ENCODE measurements at places on chromosomes 16 and 17.

- DNase-seq: no peak
These were observed 76.0 kb upstream of the RBBP6 start for GRCh38 chr16:24463196-24463945.

GRCh38 chr16:57406881-57407280 lies 2.3 kb downstream of the CCL17 start:
- DNase-seq: no peak

DNA sequence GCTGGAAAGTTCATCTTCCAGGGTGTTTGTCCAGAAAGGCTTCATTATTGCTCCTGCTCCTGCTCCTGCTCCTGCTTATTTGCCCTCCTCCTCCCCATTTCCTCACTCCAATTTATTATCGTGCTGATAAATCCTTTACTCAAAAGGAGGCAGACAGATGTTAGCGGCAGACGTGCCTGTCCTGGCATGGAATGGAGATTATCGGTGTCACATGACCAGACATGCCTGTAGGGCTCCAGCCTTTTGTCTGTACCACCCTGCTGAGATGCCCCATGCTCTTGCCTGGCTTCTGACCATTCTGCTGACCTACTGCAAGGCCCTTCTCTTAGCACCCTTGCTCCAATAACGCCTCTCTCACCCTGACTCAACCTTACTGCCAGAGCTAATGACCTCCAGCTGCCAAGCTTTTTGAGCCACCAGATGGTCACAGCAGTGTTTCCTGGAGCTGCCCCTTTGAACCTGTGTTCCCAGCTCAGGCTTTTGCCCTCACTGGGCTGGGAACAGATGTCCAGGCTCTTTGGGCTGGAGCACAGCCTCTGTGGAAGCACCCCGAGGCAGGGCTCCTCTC lies 12.8 kb downstream of the DNAH9 start:
- no peak for DNase-seq

DNA sequence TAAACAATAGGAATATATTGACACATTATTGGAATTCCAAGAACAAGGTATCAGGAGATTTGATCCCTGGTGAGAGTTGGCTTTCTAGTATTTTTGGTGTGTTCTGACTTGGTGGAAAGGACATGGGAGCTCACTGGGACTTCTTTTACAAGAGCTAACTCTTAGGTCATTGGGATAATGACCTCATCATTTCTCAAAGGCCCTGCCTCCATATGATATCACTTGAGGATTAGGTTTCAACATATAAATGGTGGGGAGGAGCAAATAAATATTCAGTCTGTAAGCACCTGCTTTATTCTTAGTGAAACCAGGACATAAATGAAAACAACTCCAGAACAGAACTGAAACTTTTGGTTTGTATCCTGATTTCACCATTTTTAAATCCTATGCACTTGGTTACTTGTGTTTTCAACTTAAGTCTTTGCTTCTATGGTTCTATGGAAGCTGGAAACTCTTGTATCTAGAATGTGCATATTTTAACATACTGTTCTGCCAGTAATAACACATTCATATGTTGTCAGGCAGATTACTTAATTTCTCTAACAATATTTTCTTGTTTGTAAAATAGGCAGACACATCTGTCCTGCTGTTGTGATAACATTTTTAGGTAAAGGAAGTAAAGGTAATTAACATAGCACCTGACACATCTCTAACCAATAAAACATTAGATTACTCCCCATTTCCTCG lies 1527.7 kb upstream of the CDH8 start:
- DNase-seq: no peak

DNA sequence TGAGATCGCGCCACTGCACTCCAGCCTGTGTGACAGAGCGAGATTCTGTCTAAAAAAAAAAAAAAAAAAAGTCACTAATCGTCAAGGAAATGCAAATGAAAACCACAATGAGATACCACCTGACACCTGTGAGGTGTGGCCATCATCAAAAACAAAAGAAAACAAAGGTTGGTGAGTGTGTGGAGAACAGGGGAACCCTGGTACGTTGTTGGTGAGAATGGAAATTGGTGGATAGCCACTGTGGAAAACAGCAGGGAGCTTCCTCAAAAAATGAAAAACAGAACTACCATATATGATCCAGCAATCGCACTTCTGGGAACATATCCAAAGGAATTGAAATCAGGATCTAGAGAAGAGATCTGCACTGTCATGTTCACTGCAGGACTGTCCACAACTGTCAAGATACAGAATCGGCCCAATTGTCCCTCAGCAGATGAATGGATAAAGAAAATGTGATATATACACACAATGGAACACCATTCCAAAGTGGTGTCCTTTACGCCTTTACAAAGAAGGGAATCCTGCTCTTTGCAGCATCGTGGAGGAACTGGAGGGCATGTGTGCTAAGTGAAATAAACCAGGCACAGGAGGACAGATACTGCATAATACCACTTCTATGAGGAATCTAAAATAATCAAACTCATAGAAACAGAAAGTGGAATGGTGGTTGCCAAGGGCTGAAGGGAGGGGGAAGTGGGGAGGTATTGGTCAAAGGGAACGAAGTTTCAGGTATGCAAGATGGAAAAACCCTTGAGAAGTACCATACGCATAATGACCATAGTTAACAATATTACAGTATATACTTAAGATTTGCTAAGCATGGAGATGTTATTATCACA lies 63.5 kb upstream of the PLCG2 start:
- no peak for DNase-seq

- DNase-seq: no peak
These were observed 366.7 kb downstream of the KCNJ2 start for GRCh38 chr17:70535986-70536385.

GRCh38 chr17:80029258-80029974 lies 6.3 kb downstream of the TBC1D16 start:
- peak; percentile 34 for DNase-seq

DNA sequence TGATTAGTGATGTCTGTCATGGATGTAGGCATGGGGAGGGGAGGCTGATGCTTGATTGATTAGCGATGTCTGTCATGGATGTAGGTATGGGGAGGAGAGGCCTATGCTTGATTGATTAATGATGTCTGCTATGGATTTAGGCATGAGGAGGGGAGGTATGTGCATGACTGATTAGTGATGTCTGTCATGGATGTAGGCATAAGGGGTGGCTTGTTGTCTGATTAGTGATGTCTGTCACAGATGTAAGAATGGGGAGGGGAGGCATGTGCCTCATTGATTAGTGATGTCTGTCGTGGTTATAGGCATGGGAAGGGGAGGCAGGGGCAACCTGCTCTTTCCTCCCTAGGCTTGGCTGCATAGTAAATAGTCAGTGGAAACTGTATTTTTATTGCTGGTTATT lies 409.4 kb downstream of the HAPSTR1 start:
- DNase-seq: no peak

DNA sequence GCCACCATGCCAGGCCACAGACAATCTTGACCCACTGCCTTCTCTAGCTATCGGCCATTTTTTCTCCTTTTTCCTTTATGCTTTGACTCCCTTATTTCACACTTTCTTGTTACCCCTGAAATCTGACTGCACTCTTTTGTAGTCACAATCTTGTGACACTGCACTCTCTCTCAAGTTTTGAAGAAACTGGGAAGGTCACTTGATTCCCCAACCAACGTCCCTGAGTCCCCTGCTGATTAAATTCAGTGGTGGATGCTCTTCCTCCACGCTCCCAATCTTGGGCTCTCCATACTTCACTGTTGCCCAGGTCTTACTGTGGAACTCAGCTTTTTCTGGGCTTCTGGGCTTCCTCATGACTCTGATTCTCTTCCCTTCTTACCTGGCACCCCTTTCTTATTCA lies 33.9 kb downstream of the PECAM1 start:
- no peak for DNase-seq

- no peak for DNase-seq
These were observed 16.2 kb upstream of the MTMR4 start for GRCh38 chr17:58530655-58531054.

DNA sequence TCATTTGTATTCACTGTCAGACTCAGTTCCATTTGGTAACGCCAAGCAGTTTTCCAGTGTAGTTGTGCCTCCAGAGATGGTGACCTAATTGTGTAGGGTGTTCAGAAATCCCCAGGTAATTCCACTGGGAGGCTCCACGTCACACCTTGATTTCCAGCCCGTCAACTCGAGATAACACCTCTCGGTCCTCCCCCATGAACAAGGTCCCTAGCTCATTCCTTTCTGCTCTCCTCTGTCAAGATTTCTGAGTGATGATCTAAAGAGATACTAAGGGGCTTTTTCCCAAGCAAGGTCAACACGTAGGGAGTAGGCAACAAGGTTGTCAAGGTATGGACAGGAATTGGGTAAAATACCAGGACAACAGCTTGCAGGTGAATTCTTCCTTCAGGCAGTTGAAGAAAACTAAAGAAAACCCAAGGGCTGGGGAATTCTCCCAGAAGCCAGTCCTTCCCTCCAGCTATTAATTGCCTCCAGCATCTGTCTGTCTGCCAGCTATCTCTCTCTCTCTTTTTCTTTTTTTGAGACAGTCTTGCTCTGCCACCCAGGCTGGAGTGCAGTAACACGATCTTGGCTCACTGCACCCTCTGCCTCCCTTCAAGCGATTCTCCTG lies 31.4 kb downstream of the GPRC5B start:
- DNase-seq: no peak

- no peak for DNase-seq
These were observed 4.8 kb downstream of the ATP2A3 start for GRCh38 chr17:3959295-3959899.

GRCh38 chr17:74082886-74083285 lies 120.6 kb upstream of the RPL38 start:
- DNase-seq: no peak

DNA sequence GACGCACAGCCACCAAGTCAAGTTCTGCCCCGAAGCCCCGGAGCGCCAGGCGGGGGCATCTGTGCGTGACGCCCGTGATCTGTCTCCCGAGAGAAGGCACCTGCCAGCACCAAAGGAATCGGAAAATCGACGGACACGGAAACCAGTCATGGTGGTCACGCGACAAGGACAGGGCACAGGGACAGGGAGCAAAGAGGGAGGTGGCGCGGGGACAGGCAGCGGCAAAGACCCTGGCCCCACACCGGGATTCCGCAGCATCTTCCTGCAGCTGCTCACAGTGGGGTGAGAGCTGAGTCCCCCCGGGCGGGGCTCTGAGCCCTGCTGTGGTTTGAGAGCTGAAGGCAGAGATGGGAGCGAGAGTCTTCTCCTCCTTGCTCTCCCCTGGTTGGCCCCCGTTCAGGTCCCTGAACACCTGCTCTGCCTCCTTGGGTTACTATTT lies 56.4 kb downstream of the ABR start:
- no peak for DNase-seq

DNA sequence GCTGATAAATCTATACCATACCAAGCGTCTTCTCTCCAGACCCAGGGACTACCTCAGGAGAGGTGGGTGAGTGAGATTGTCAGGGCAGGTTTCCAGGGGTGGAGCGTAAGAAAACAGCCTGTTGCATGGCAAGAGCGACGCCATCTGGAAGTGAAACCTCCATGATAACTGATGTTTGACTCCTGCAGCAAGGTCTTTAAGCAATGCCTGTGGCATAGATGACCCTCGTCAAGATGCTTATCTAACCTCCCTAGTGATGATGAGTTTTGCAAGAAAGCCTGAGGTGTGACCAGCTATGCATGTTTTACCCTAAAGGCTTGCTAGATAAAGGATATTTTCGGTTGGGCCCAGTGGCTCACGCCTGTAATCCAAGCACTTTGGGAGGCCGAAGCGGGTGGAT lies 71.6 kb downstream of the GSG1L start:
- no peak for DNase-seq

DNA sequence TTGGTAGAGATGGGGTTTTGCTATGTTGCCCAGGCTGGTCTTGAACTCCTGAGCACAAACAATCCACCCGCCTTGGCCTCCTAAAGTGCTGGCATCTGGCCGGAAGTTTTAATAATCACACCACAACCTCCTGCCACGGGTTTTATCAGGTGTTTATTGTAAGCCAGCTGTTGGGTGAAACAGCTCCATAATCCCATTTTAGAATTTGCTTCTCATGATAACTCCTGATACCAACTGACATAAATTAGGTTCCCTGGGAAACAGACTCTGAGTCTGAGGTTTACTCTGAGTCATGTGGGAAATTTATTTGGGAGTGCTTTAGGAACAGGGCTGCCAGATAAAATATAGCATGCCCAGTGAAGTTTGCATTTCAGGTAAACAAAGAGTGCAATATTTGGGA lies 122.6 kb upstream of the MED13 start:
- peak; percentile 18 for DNase-seq

DNA sequence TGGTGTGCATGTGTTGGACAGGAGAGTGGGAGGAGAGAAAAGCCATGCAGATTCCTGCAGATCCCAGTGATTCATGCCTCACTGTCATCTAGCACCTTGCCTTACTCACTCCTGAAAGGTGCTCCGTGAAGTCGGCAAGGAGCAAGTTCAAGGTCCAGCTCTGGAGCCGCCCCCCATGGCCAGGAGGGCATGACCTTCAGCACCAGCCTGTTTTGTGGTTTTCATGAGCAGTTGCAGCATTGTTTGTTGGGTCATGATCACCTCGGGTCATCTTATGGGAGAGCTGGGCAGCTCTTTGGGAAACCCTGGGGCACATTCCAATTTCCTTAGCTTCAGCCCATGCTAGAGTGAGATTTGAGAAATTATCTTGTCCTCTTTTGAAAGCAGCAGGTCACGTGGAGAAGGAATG lies 137.5 kb upstream of the IRX3 start:
- no peak for DNase-seq

GRCh38 chr16:86929057-86929871 lies 350.9 kb downstream of the FOXL1 start:
- no peak for DNase-seq

GRCh38 chr17:65504141-65504540 lies 57.3 kb downstream of the AXIN2 start:
- no peak for DNase-seq

GRCh38 chr16:47949714-47950113 lies 206.1 kb downstream of the ABCC12 start:
- no peak for DNase-seq

DNA sequence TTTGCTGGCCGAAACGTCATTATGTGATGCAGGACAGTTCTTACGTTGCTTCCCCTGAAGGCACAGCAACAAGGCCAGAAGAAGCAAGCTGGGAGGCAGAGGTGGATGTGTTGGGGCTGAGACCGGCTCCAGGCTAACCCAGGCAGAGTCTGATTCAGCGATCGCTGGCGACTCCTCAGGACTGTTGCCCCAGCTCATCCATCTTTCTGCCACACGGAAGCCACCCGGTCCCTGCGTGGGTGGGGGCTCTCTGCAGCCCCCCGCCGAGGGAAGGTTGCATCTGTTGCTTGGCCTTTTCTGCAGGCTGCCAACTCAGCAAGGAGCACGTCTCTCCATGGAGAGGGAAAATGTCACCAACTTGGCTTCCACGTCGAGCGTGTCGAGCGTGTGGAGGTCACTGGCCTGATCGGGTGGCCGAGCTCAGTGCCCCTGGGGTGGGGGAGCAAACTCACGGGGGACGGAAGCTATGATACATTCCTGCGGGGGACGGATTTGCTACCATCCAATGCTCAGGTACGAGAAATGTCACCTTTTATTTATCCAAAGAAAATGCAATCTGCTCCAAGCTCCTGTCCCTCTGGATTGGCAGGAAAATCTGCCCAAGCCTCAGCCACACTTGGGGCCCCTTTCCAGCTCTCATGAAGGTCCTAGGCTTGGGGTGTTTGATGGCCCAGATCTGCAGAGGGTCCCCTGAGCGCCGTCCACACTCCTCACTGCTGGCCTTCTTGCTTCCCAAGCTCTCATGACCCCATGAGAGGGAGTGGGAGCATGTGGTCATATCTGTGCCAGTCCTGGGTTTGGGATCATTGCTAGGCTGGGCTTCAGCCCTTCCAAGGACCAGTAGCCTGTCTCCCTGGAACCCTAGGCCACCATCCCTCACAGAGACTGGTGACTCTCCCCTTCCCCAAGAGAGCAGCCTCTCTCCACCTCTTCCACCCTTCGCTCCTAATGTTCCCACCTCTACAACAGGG lies 69.4 kb downstream of the RPH3AL start:
- DNase-seq: no peak

All from AG09309 (cell line).